ENCODE measurements at places on chromosomes 11 and 22.

GRCh38 chr11:128610721-128611617, 23.6 kb upstream of the ETS1 start:
- DNase-seq = no peak

- DNase-seq = no peak
Observed at GRCh38 chr11:65586247-65586630, 9.4 kb downstream of the KCNK7 start.

DNA sequence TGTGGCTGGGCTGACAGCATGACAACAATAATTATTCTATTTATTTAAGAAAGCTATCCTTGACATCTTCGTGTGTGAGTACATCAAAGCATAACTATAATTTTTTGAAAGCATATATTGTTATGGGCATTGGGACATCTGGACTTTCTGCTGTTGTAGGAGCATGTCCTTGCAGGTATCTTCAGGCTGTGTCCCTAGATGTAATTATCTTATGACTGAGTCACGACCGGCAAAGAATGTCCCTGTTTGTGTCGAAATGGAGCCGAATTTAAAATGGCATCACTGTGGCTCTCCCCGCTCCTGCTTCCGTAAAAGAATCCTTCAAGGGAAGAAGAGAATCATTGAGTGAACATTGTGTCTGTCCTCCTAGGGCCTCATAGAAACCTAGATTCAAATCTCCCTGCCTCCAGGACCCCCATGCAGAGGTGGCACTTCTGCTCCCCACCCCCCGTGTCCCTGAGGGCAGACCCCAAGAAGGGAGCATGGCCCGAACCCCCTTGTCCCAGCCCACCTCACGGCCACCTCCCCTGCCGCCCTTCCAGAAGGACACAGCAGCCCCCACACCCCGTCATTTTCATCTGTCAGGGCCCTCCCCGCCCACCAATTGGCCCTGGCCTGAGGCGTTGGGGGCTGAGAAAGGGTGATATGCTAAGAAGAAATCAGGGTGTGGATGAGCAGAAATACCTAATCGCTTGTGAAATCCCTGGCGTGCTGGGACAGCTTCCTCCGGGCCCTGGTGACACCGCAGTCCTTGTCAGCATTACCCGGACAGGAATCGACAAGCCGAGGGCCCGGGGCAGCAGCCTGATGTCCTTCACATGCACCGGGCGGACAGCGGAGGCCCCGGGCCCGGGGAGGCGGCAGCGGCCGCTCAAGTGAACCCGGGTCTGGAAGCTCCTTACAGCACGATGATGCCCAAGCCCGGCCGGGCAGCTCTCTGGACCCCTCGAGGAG, 48.6 kb upstream of the SLC22A12 start:
- DNase-seq = no peak

- DNase-seq = no peak
Observed at GRCh38 chr11:122791411-122791810, 46.9 kb upstream of the CRTAM start.

DNA sequence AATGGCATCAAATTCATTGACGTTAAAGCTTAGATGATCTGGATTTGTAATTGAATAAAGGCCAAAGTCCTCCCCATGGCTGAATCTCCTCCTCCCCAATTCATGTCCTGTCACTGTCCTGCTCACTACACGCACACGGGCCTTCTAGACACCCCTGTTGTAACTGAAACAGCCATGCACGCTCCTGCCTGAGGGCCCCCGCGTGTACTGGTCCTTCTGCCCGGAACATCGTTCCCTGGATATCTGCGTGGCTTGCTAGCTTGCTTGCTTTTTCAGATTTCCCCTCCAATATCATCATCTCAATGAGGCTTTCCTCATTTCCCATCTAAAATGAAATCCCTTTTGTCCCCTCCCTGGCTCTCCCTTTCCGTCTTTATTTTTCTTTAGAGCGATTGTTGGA, 15.3 kb downstream of the PKNOX2 start:
- DNase-seq = no peak

DNA sequence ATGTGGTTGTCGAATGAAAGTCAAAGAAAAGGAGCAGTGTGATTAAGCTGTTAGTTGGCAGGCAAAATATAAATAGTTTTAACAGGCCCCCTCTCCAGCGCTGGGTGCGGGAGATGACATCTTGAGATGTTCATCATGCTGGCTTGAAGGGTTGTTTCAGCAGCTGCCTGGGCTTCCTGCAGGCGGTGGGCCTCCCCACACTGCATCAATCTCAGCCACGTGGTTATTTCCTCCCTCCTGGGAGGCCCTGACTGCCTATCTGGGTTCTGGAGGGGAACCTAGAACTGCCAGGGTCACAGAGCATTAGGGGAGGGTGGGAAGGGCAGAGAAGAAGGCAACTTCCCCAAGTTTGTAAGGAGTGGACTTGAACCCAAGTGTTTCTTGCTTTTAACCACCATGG, 173.3 kb upstream of the SYT13 start:
- no peak for DNase-seq

- no peak for DNase-seq
Observed at GRCh38 chr22:41050883-41051282, 41.5 kb upstream of the EP300 start.

DNA sequence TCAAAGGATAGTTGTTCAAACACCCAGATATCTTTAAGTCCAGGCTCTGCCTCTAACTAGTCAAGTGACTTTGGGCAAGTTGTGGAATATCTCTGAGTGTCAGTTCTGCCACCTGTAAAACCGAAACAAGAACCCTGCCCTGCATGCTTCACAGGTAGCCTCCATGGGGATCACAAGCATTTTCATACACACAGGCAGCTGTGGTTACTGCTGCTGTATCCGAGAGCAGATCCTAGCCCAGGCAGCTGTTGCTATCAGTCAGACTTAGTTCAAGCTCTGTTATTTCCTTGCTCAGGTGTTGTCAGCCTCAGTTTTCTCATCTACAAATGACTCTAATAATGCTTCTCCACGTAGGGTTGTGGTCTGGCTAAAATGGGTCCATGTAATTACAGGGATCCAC, 6.5 kb upstream of the RASD2 start:
- no peak for DNase-seq

DNA sequence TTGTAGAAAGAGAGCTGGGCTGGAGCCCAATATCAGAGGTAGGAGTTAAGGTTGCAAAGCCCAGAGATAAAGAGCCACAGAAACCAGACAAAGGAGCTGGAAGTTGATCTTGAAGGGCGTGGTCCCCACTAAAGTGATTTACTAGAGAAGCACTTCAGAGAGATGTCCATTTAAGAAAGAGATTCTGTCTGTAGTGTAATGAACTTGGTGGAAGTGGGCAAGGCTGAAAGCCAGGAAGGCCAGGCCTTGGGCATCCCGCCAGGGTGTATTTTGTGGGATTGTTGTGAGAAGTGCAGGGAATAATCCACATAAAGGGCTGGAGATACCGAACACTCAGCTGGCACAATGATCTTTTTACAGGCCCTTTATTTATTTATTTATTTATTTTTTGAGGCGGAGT, 1398.8 kb downstream of the TBC1D22A start:
- no peak for DNase-seq

All from NCI-H510A (cell line).